ENCODE measurements at places on chromosomes 2 and 18.

- DNase-seq, result peak; percentile 58
Measured at GRCh38 chr2:138504546-138505235, 3.1 kb downstream of the SPOPL start.

GRCh38 chr18:76445275-76445674, 49.8 kb downstream of the ZNF516 start:
- DNase-seq, result no peak

GRCh38 chr2:149902081-149902480, 314.5 kb upstream of the MMADHC start:
- DNase-seq, result no peak

- no peak for DNase-seq
Measured at GRCh38 chr2:180461761-180462160, 454.7 kb upstream of the CWC22 start.

GRCh38 chr2:328761-329160, 40.9 kb upstream of the ALKAL2 start:
- DNase-seq, result no peak
